Anterior cingulate cortex (tissue), 58 donors: ENCODE measurements at places on chromosomes 2 and 18.

- no peak for DNase-seq
Observed at GRCh38 chr2:126751477-126751876, 95.5 kb downstream of the GYPC start.

- no peak for DNase-seq
Observed at GRCh38 chr2:231668981-231669380, 39.3 kb upstream of the PTMA start.

GRCh38 chr2:167140767-167141166 is 252.5 kb downstream of the XIRP2 start:
- DNase-seq, result no peak

GRCh38 chr2:46384457-46384815 is 87.2 kb downstream of the EPAS1 start:
- DNase-seq, result no peak

DNA sequence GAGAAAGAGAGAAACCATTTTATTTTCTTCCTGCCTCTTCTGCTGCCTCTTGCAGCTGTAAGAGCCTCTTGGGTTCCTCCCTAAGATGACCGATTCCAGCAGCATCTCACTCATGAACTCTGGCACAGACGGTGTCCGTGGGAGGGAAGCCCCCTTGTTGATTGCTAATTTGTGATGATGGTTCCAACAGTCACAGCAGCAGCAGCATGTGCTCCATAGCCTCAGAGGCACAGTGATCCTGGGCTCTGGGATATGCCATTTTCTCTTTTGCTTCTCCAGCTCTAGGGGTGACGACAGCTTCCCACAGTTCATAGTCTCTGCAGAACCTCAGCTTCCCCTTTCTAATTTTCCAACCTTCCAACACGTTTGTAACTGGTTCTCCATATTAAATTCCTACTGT is 324.2 kb upstream of the HS6ST1 start:
- DNase-seq, result no peak

DNA sequence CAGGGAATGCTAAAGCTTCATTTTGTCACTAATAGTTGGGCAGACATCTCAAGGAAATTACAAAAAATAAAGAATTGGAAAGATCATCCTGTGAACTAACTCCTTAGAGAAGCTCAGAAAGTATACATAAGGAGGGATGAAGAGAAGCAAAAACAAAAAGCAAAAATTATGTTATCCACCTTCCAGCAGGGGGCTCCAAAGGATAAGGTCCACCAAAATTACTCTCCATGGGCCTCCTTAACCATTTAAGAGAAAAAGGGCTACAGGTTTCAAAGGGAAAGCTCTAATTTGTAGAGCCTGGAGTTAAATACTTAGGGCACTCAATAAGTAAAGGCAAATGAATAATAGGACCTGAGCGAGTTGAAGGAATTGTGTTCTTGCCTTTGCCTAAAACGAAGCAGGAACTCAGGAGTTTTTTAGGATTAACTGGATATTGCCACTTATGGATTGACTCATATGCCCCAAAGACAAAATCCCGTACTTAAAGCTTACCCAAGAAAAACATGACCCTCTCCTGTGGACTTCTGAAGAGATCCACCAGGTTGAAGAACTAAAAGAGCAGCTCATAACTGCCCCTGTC is 1167.9 kb downstream of the DSC3 start:
- no peak for DNase-seq

- DNase-seq, result no peak
Observed at GRCh38 chr2:197159661-197160211, 150.8 kb downstream of the ANKRD44 start.

- DNase-seq, result no peak
Observed at GRCh38 chr2:174334278-174334715, 457 bp upstream of the SP9 start.

- DNase-seq, result no peak
Observed at GRCh38 chr2:95208106-95208505, 785 bp downstream of the ZNF892 start.

- no peak for DNase-seq
Observed at GRCh38 chr2:200746301-200746700, 65.4 kb upstream of the BZW1 start.

DNA sequence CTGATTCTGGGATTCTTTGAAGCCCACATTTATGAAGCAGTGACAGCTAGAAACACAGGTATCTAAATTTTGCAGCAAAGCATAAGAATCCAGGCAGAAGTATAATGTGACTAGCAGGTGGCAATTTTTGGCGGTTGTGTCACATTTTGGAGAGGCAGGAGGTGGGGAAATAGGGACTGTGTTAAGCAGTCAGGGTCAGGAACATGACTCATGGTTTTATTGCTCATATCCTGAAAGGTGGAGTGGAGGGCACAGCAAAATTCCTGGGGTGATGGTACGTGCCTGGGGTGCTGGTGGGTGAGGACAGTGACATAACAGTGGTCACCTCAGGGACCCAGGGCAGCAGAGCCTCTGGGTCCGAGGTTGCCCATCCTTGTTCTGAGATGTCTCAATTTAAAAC is 63.5 kb upstream of the TTN start:
- DNase-seq, result no peak

- DNase-seq, result no peak
Observed at GRCh38 chr2:59572227-59572626, 981.2 kb downstream of the BCL11A start.

- no peak for DNase-seq
Observed at GRCh38 chr2:8178911-8179310, 502.9 kb upstream of the ID2 start.

GRCh38 chr2:235534678-235535422 is 41.0 kb downstream of the AGAP1 start:
- no peak for DNase-seq

DNA sequence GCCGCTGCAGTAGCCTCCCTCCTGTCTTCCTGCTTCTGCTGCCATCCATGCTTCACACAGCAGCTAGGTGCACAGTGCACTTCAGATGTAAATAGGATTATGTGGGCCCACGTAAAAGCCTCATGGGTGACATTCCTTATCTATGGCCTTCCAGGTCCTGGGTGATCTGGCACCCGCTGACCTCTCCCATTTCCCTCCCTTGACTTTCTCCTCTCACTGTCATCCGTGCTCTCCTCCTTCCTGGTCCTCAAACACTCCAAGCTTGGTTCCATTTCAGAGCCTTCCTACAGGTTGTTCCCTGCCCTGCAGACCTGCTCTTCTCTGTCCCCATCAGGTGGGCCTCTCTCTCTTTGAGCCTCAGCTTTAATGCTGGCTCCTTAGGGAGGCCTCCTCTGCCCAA is 4.0 kb upstream of the SMYD5 start:
- DNase-seq, result no peak

DNA sequence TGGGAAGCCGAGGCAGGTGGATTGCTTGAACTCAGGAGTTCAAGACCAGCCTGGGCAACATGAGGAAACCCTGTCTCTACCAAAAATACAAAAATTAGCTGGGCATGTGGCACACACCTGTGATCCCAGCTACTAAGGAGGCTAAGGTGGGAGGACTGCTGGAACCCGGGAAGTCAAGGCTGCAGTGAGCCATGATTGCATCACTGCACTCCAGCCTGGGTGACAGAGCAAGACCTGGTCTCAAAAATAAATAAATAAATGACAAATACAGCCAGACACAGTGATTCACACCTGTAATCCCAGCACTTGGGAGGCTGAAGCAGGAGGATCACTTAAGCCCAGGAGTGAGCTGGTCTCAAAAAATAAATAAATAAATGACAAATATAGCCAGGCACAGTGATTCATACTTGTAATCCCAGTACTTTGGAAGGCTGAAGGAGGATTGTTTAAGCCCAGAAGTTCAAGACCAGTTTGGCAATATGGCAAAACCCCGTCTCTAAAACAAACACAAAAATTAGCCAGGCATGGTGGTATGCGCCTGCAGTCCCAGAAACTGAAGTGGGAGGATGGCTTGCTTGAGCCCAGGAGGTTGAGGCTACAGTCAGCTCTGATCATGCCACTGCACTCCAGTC is 6.2 kb downstream of the KANSL3 start:
- DNase-seq, result no peak

DNA sequence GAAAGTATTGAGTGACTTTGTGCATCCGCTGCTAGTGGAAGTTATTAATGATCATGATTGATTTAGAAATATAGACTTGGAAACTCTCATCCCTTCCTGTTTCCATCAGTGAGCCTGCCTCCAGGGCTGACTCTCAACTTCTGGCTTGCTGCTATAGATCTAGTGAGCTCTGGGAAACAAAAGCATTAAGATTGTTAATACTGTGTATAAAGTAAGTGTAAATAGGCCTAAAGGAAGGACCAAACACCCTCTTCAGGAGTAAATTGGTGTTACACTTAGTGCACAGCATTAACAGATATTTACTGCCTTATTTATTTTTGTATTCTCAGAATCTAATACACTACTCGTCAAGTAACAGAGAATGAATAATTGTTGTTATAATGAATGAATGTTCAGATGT is 285.6 kb downstream of the THSD7B start:
- DNase-seq, result no peak

GRCh38 chr2:84749442-84749841 is 131.4 kb downstream of the TRABD2A start:
- DNase-seq, result no peak

- DNase-seq, result no peak
Observed at GRCh38 chr2:133787207-133787606, 218.9 kb upstream of the NCKAP5 start.

GRCh38 chr2:134845719-134846118 is 7.3 kb downstream of the ACMSD start:
- no peak for DNase-seq

GRCh38 chr2:207135801-207136457 is 29.8 kb downstream of the KLF7 start:
- no peak for DNase-seq

DNA sequence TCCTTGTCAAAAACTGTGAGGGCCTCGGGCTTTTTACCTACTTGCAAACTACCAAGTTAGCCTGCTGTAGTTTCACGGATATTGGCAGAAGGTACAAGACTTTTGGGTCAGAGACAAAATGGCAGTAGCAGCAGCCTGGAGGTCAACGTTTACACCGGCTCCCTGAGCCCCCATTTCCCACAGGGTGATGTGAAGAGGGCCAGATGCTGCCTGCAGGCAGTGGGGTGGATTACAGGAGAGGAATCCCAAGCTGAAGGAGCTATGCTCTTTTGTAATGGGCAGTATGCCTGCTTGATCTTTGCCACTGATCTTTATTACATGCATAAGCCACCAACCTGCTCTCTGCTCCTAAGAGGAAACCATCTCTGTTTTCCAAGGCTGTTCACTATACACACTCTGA is 29.5 kb upstream of the SP5 start:
- DNase-seq, result no peak

DNA sequence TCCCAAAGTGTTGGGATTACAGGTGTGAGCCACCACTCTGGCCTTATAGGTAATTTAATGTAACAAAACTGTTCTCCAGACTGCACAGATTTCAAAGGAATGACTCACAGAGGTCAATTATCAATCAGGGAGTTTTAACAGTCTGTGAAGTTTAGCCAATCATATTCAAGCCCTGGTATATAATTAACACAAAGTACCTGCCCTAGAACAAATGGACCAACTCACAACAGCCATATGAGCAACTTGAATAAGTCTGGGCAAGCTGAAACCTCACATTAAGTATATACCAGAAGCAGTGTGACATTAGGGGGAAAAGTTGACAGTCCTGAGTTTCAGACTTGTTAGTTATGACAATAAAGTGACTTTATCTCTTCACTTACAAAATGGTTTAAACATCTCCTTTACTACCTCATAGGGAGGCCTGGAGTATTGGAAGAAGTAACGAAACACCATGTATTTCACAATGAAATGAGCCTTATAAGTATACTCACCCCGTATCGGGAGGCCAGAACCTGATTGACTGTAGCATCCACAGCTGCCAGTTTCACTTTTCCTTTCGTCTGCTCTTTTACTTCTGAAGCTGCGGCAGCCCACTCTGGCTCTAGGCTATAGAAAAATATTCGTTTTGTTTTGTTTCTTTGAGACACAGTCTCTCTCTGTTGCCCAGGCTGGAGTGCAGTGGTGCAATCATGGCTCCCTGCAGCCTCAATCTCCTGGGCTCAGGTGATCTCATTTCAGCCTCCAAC is 22.2 kb downstream of the PDIA6 start:
- DNase-seq, result no peak

GRCh38 chr2:106138543-106139237 is 55.4 kb downstream of the UXS1 start:
- no peak for DNase-seq
